Osteoblast (primary cell): ENCODE measurements at places on chromosomes 3 and 15. TPM values are rescaled to one million over a fixed set of nuclear protein-coding genes. Genes with fewer than 3 reads are reported as not detected.
A peak's percentile ranks its signal among the peaks of the same experiment; 100 is the strongest.

The GOLGA6L1 gene
- total RNA-seq: not detected in 2 replicates

The CD86 gene
- 0.29 TPM in 1 of 2 replicates, not detected in the other for total RNA-seq

The SLC22A13 gene
- total RNA-seq: 0.29 and 0.36 TPM in 2 replicates

The NEDD4 gene
- 43.6 and 48.5 TPM in 2 replicates for total RNA-seq

The TMC3 gene
- not detected in 2 replicates for total RNA-seq

The UBE2E2 gene
- 49.6 and 59.2 TPM in 2 replicates for total RNA-seq

The CACNA2D2 gene
- total RNA-seq: not detected in 2 replicates

The DPPA2 gene
- total RNA-seq: not detected in 2 replicates

The FBXO40 gene
- total RNA-seq: not detected in 2 replicates

The RTP3 gene
- not detected in 2 replicates for total RNA-seq

GRCh38 chr3:49469037-49469935 is 781 bp upstream of the DAG1 start:
- peaks cover 22% of the 10 kb centered on the region for H3K4me1 ChIP-seq

GRCh38 chr3:113054552-113054951 is 63.8 kb downstream of the GTPBP8 start:
- H3K4me3 ChIP-seq: no peak overlapping the region
- H3K27ac ChIP-seq: no peak overlapping the region
- DNase-seq: peak; percentile 79

DNA sequence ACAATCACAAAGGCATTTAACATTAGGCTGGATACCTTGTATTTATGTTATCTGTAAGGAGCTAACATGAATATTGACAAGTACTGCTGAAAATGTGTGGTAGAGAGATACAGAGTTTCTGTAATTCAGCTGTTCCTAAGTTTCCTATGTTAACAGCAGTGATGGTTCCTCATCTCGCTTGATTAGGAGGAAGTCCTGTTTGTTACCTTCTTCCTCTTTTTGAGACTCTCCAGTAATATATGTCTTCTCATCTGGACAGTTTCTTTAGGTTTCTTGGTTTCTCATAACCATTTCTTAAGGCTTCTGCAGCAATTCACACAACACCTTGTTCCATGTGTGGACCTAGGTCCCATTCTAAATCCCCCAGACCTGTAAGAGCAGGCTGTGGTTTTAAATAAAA is 11.4 kb upstream of the PEX5L start:
- H3K36me3 ChIP-seq: no peaks in the 10 kb centered on the region
- H3K27me3 ChIP-seq: no peaks in the 10 kb centered on the region
- no peak overlapping the region for H3K27ac ChIP-seq
- H3K4me3 ChIP-seq: no peak overlapping the region
- DNase-seq: no peak
- no peaks in the 10 kb centered on the region for H3K4me1 ChIP-seq

- H3K27ac ChIP-seq: peak overlapping the region; percentile 47
- H3K36me3 ChIP-seq: no peaks in the 10 kb centered on the region
- DNase-seq: no peak
- peak overlapping the region; percentile 83 for H3K4me3 ChIP-seq
Measured at GRCh38 chr15:42921342-42921731, 759 bp upstream of the TTBK2 start.

GRCh38 chr3:117671722-117672318 is 962.2 kb downstream of the TUSC7 start:
- H3K27me3 ChIP-seq: no peaks in the 10 kb centered on the region
- DNase-seq: no peak
- no peaks in the 10 kb centered on the region for H3K4me1 ChIP-seq
- H3K36me3 ChIP-seq: no peaks in the 10 kb centered on the region
- H3K4me3 ChIP-seq: no peak overlapping the region
- H3K27ac ChIP-seq: no peak overlapping the region

DNA sequence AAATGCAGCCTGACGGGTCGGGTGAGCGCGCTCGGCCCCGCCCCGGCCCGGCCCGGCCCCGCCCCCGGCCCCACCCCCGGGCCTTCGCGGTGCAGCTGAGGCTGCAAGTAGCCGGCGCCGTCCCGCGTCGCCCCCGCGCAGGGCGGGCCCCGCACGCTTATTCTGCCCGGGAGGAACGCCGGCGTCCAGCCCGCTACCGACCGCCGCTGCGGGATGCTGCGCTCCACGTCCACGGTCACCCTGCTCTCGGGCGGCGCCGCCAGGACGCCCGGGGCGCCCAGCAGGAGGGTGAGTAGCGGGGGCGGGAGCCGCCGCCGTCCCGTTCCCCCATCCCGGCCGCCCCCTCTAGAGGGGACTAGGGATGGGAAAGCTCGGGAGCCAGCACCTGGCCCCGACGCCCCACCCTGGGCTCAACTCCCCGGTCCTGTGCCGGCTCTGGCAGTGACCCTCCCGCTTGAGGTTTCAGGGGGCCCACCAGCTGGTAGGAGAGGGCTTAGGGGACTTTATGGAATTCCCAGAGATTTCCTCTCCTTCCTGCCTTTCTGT is at the start of gene MYZAP:
MYZAP (plus strand) TSS at position 83 of the 546 bp plus-strand sequence; CDS start at position 214, 131 bp downstream.
- H3K27ac ChIP-seq: no peak within 1 kb of the TSS
- peaks cover 3% of the 10 kb centered on the region for H3K4me1 ChIP-seq
- DNase-seq: peak; percentile 98
- no peaks in the 10 kb centered on the region for H3K36me3 ChIP-seq
- peaks cover 40% of the 10 kb centered on the region for H3K27me3 ChIP-seq

DNA sequence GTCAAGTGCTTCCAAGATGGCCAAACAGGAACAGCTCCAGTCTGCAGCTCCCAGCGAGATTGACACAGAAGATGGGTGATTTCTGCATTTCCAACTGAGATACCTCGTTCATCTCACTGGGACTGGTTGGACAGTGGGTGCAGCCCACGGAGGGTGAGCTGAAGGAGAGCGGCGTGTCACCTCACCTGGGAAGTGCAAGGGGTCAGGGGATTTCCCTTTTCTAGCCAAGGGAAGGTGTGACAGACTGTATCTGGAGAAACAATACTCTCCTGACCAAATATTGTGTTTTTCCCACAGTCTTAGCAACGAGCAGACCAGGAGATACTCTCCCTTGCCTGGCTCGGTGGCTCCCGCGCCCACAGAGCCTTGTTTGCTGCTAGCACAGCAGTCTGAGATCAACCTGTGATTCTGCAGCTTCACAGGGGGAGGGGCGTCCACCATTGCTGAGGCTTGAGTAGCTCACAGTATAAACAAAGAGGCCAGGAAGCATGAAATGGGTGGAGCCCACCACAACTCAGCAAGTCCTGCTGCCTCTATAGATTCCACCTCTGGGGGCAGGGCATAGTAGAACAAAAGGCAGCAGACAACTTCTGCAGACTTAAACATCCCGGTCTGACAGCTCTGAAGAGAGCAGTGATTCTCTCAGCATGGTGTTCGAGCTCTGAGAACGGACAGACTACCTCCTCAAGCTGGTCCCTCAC is 293.5 kb upstream of the SUCLG2 start:
- H3K36me3 ChIP-seq: no peaks in the 10 kb centered on the region
- DNase-seq: no peak
- H3K4me1 ChIP-seq: no peaks in the 10 kb centered on the region
- H3K27me3 ChIP-seq: no peaks in the 10 kb centered on the region
- H3K27ac ChIP-seq: no peak overlapping the region
- no peak overlapping the region for H3K4me3 ChIP-seq

DNA sequence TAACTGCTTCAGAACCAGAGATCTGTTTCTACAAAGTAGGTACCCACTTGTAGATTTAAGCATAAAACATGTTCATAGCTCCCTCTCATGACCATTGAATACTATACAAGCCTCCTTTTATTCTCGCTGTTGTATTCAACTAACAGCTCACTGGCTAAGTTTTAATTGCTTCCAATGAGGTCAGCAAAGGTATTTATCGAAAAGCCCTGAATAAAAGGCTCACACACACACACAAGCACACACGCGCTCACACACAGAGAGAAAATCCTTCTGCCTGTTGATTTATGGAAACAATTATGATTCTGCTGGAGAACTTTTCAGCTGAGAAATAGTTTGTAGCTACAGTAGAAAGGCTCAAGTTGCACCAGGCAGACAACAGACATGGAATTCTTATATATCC is at the start of gene FGF7:
FGF7 (plus strand) TSS at position 222 of the 400 bp plus-strand sequence. CDS start 1,056 bp downstream, outside the sequence.
- H3K27ac ChIP-seq: peak within 1 kb of the TSS; percentile 77
- peaks cover 9% of the 10 kb centered on the region for H3K4me1 ChIP-seq
- peak; percentile 56 for DNase-seq
- peaks cover 10% of the 10 kb centered on the region for H3K36me3 ChIP-seq

GRCh38 chr3:120424976-120425570 is 25.7 kb downstream of the FSTL1 start:
- H3K27ac ChIP-seq: peak overlapping the region; percentile 87
- H3K27me3 ChIP-seq: no peaks in the 10 kb centered on the region
- no peak for DNase-seq

GRCh38 chr3:69371816-69372215 is 14.1 kb downstream of the FRMD4B start:
- H3K4me1 ChIP-seq: peaks cover 18% of the 10 kb centered on the region
- no peak for DNase-seq
- H3K27ac ChIP-seq: no peak overlapping the region
- no peaks in the 10 kb centered on the region for H3K36me3 ChIP-seq
- H3K27me3 ChIP-seq: no peaks in the 10 kb centered on the region
- H3K4me3 ChIP-seq: no peak overlapping the region

DNA sequence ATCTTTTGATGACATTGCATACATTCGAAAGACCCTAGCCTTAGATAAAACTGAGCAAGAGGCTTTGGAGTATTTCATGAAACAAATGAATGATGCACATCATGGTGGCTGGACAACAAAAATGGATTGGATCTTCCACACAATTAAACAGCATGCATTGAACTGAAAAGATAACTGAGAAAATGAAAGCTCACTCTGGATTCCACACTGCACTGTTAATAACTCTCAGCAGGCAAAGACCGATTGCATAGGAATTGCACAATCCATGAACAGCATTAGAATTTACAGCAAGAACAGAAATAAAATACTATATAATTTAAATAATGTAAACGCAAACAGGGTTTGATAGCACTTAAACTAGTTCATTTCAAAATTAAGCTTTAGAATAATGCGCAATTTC is 16.7 kb downstream of the KCNMB3 start:
- no peak overlapping the region for H3K27ac ChIP-seq
- no peaks in the 10 kb centered on the region for H3K4me1 ChIP-seq
- no peaks in the 10 kb centered on the region for H3K27me3 ChIP-seq

- peaks cover 3% of the 10 kb centered on the region for H3K4me1 ChIP-seq
- no peak for DNase-seq
- H3K4me3 ChIP-seq: no peak overlapping the region
- no peaks in the 10 kb centered on the region for H3K36me3 ChIP-seq
Measured at GRCh38 chr3:99522147-99522546, 116.2 kb upstream of the COL8A1 start.

- no peaks in the 10 kb centered on the region for H3K4me1 ChIP-seq
- no peak for DNase-seq
- H3K4me3 ChIP-seq: no peak overlapping the region
- no peak overlapping the region for H3K27ac ChIP-seq
- no peaks in the 10 kb centered on the region for H3K36me3 ChIP-seq
- H3K27me3 ChIP-seq: no peaks in the 10 kb centered on the region
Measured at GRCh38 chr3:175478301-175478700, 619.2 kb downstream of the NAALADL2 start.

GRCh38 chr3:35439663-35440062 is 199.7 kb upstream of the ARPP21 start:
- no peaks in the 10 kb centered on the region for H3K36me3 ChIP-seq
- no peaks in the 10 kb centered on the region for H3K27me3 ChIP-seq
- no peak for DNase-seq
- H3K4me3 ChIP-seq: no peak overlapping the region
- H3K4me1 ChIP-seq: no peaks in the 10 kb centered on the region

DNA sequence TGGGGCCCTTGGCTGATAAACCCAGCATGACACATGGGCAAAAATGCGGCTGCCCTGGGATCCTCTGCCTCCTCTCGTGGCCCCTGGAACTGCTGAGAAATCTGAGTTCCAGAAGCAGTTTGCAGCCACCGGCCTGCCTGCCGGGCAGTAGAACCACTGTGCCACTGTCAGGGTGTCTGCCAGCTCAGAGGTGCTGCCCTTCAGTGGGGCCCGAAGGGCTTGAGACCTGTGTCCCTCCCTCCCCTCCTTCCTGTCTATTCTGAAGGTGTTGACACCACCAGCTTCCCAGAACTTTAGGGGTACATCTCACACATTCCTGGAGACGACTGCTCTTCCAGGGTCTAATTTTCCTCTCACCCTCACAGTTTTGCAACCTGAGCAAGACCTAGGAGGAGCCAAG is 88.2 kb upstream of the POMGNT2 start:
- no peaks in the 10 kb centered on the region for H3K27me3 ChIP-seq
- H3K4me3 ChIP-seq: no peak overlapping the region
- no peak for DNase-seq
- H3K36me3 ChIP-seq: no peaks in the 10 kb centered on the region
- no peak overlapping the region for H3K27ac ChIP-seq
- peaks cover 15% of the 10 kb centered on the region for H3K4me1 ChIP-seq

DNA sequence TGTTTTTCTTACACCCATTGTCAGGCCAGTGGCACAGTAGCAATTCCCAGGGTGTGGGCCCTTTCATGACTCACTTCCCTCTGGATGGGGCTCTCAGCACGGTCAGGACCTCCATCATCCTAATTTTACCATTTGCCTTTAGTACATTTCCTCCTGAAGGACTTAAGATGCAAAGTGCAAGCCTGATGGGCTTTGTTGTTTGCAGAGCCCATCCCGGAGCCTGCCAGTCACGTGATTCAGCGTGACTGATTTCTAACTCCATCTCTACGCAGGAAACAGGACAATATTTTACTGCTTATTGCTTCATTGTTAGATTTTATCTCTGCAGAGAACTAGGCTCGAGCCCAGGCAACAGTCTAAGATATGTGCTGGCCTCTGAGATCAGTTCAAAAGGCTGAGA is 223.7 kb downstream of the PDZRN3 start:
- H3K4me3 ChIP-seq: no peak overlapping the region
- DNase-seq: no peak
- no peaks in the 10 kb centered on the region for H3K27me3 ChIP-seq
- no peaks in the 10 kb centered on the region for H3K4me1 ChIP-seq
- H3K27ac ChIP-seq: no peak overlapping the region

DNA sequence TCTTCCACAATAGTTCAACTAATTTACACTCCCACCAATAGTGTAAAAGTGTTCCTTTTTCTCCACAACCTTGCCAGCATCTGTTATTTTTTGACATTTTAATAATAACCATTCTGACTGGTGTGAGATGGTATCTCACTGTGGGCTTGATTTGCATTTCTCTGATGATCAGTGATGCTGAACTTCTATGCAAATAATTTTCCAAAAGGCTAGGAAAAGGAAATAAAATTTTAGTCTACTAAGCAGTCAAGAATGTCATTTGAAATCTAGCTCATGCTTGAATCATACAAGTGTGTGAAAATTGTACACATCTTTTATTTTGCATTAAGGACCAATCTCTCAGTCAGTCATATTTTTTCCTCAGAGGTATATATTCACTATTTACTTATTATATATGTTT is 101.7 kb upstream of the UBP1 start:
- no peak overlapping the region for H3K27ac ChIP-seq
- H3K4me1 ChIP-seq: no peaks in the 10 kb centered on the region
- H3K27me3 ChIP-seq: no peaks in the 10 kb centered on the region
- H3K36me3 ChIP-seq: no peaks in the 10 kb centered on the region
- DNase-seq: no peak
- H3K4me3 ChIP-seq: no peak overlapping the region

DNA sequence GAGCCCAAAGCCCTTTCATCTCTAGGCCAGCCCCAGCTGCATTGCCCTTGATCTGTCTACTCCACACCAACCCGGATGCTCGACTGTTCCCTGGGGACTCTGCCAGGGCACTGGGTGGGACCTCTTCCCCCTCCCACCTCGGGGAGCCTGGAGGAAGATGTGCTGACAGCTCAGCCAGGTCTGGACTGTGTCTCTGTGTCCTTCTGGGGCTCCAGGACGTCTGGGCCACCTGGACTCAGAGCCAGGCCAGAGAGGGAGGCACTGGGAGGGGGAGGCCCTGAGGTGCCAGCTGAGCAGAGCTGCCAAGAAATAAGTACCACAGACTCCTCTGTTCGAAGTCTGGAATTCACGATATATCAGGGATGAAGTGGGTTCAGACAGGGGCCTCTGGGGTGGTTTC is 5.8 kb upstream of the HCN4 start:
- no peak overlapping the region for H3K27ac ChIP-seq
- H3K4me3 ChIP-seq: no peak overlapping the region
- H3K27me3 ChIP-seq: peaks cover 49% of the 10 kb centered on the region
- H3K4me1 ChIP-seq: no peaks in the 10 kb centered on the region
- DNase-seq: peak; percentile 31
